ENCODE measurements at places on chromosomes 6 and 20.

GRCh38 chr6:33785778-33786177 is 3.2 kb downstream of the LEMD2 start:
- no peak for DNase-seq

DNA sequence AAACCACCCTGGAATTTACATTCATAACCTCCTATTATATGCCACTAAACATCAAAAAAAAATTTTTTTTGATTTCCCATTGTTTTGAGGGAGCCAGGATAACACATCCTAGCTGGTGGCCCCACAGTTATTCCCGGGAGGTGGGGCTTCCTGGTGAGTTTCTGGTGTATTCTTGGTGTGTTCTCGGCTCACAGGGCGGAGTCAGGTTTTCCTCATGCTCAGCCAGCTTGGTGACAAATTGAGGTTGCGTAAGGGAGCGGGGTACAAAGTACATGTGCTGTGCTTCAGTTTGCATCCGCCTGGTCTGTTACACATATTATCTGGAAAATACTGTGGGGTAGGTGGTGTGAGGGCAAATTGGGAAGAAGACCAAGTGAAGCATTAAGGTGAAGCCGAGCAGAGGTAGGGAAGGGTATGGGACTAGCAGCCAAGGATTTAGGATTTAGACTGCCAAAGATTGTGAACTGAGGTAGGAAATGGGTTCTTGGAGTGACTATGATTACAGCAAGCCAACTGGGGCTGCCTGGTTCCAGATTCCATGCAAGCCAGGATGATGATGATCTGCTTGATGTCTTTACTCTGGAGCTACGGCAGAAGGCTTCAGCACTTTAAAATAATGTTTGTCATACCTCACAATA is 46.2 kb upstream of the EEF1A1 start:
- DNase-seq = no peak

DNA sequence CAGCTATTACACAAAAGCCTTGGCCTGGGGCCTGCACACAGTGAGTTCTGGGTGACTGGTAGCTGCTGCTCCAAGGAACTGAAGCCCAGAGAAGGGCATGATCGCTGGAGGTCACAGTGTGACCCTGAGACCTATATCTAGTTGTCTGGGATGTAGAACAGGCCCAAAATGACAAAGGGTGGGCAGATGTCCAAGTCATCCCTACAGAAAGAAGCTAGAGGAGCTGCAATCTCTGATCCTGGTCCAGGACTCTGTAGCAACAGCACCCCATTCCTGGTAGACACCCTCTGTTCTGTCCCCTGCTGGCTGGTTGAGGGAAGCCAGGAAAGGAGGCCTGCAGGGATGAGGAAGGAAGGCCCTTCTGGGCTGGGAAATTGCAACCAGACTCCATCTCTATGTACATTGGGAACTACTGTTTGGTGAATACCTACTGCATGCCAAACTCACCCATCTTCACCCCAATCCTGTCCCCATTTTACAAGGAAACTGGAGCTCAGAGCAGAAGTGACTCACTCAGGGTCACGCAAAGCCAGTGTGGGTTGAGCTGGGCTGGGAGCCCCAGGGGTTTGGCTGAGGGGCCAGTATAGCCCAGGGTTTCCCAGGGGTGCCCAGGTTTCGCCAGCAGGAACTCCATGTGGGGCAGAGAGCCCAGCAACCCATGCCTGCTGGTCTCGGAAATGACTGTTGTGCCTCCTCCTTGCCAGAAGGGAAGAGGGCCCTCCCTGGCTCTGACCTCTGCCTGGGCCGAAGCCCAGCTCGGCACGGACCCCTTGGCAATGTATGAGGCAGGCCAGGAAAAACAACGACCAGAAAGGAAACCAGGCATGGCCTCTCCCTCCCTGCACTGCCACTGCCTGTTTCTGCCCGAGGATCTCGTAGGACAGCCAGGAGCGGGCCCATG is 44.9 kb upstream of the TLDC2 start:
- no peak for DNase-seq

DNA sequence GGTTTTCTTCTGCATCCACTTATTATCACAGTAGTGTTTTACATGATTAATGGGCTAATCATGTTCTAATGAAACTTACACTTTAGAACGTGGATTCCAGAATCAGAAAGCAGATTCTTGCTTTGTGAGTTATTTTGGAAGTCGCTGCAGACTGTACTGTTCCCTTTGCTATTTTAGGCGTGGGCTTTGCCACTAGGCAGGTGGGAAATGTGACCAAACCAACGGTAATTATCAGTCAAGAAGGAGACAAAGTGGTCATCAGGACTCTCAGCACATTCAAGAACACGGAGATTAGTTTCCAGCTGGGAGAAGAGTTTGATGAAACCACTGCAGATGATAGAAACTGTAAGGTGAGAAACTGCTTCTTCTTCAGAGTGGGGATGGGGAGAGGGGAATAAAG is 598 bp downstream of the FABP7 start:
- DNase-seq = no peak

DNA sequence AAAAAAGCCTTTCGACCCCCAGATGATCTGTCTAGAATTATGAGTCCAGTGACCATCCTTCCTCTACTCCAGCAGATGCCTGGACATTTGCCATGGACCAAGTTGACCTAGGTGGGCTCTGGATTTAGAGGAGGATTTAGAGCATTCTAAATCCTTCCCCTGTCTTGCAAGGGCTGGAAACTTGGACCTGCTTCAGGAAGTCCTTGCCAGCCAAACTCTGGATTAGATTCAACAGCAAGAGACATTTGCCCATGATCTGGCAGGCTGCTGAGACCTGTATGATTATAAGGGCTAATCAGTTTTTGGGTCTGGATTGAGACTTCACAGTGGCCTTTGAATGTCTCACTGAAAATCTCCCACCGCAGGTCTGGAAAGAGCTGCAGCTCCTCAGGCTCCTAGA is 13.1 kb upstream of the HDGFL1 start:
- DNase-seq = no peak

DNA sequence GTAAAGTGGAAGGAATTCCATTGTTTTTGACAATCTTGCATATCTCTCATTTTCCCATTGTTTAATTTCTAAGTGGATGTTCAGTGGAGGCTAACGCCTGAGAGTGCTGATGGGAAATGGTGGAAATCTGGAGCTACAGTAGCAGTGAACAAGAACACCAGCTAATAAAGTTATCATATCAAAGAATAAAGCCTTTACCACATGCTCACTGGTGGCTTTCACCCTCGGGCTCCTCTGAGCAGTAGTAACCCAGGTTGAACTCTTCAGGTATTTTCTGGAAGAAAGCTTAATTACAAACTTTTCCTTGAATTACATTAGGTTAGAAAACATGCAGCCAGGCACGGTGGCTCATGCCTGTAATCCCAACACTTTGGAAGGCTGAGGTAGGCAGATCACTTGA is 10.4 kb upstream of the ACAT2 start:
- DNase-seq = no peak

Measured in NAMALWA (cell line).